Activated gamma-delta T cell (primary cell): ENCODE measurements at places on chromosomes 1 and 21.
A peak's percentile ranks its signal among the peaks of the same experiment; 100 is the strongest.

DNA sequence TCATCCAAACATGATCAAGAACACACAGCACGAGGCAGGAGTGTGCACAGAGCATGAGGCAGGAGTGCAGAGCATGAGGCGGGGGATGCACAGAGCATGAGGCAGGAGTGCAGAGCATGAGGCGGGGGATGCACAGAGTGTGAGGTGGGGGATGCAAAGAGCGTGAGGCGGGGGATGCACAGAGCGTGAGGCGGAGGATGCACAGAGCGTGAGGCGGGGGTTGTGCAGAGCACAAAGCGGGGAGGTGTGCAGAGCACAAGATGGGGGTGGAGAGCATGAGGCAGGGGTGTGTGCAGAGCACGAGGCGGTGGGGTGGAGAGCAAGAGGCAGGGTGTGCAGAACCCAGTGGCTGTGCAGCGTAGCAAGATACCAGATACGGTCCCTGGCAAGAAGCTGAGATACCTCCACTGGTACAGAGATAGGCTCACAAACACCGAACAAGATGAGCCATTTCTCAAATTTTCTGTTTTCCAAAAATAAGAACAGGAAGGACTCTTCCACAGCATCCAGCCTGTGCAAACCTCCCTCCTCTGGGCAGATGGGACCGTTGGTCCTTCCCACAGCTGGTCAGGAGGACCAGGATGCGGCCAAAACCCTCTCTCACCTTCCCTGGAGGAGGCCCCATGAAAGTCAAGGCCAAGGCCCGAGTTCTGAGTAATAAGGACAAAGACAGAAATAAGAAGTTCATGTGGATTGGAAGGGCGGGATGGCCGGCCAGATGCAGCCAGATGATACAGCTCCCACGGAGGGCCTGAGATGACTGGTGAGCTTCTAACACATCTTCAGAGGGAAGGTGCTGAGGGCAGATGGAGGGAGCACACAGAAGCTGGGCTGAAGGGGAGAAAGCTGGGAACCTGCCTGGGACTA lies 12.0 kb downstream of the SPATC1L start:
- DNase-seq = no peak

- DNase-seq = no peak
Observed at GRCh38 chr1:224863486-224863885, 66.0 kb upstream of the DNAH14 start.

DNA sequence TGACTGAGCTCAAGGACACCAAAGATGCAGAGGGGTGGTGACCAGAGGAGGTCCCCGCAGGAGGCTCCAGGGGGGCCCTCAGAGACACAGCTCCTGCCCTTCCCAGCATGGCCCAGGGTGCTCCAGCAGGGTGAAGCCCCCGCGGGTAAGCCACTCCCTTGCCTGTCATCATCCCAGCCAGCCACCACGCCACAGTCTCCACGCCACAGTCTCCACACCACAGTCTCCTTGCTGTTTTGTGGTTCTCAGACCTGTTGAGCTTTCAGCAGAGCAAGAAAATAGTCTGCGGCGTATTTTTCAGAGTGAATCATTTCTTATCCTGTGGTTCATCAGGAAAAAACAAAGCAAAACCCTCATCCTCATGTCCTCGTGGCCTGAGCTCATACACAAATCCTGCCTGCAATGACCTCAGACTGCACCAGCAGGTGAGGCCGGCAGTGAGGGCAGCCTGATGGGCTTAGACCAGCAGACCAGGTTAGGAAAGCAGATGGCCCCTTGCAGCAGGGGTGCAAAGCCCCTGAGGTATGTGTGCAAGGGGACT lies 25.7 kb upstream of the ABCG1 start:
- DNase-seq = peak; percentile 47

- no peak for DNase-seq
Observed at GRCh38 chr1:155070158-155070621, 6.7 kb downstream of the EFNA4 start.

DNA sequence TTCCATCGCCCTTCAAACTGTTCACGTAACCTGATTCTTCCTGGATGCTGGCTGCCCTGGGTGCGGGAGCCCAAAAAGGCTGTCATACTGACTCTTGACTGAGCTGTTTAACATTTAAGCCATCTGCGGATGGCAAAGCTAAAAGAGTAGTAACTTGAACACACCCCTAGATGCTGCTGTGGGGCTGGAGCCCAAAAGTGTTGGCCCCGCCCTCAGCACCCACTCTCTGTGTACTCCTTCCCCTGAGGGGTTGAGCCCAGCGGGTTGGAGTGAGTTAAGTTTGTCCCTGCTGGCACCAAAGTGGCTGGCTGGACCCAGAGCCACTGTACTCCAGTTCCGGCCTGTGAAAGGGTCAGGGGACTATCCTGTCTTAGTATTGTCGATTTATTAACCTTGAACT lies 640.6 kb downstream of the PTPRU start:
- DNase-seq = no peak

- DNase-seq = no peak
Observed at GRCh38 chr1:211811126-211811525, 19.4 kb downstream of the LPGAT1 start.

DNA sequence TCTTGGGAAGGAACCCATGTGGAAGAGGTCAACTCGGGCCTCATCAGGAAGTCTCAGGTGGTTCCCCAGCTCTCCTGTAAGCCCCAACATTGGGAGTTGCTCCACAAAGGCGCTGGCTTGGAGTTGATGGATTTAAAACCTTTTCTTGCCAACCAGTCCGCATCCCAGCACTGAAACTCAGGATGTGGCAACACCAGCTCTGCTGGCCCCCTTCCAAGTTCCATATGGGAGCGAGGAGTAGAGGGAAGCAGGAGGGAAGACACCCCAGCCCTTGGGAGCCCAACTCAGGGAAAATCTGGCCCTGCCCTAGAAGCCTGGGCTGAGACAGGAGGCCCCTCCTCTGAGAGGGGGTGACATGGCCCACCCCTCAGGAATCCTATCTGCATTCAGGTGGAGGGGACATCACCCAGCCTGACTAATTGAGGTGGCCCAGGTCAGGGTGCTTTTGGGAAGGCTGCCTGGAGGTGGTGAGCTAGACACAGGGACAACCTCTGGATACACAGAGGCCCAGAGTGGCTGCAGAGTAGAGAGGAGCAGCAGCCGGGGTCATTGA lies 33.1 kb upstream of the DMBX1 start:
- no peak for DNase-seq
